ENCODE measurements at places on chromosomes 2 and 18.

GRCh38 chr2:36578343-36579296 lies 19.3 kb downstream of the FEZ2 start:
- no peak for DNase-seq

DNA sequence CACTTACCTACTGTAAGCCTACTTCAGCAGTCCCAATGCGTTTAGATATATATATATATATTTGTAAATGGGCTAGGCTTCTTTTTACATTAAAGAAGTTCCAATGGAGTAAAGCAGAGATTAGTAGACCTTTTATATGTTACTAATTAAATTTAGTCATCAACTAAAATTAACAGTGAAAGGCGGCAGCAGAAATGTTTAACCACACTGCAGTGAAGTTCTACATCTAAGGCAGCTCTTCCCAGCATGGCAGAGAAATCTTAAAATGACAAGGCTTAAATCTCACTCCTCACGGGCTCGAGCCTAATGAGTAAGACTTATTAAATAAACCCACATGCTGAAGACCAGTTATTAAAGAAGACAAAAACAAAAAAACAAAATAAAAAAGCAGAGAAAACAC lies 19.1 kb upstream of the KANSL1L start:
- no peak for DNase-seq

DNA sequence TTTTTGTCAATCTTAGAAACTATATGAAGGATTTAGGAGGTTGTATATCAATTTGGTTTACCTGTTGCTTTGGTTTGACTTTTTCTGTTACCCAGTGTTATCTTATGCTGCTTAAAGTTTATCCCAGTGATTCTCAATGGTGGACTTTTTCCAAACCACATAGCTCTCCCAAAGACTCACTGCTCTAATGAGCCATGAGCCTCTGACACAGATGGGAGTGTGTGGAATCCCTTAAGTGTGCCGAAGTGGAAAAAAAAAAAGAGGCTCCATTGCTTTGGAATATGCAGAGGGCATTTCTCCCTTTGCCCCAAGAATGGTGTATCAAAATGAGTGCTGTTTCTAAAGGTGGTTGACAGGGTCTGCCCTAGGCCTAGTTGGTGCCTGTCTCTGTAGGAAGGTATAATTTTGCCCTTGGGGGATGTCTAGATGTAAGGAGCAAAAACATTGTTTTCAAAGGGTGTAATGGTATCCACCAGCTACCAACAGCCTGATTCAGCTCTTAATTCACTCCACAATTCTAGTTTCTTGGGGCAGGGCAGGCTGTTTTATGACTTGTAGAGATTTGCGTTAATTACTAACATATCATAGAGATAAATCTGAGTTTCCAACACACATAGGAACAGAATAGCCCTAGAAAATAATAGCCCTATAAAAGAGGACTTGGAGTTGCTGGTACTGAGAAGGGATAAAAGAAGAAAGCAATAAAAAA lies 64.3 kb upstream of the CYP26B1 start:
- no peak for DNase-seq

DNA sequence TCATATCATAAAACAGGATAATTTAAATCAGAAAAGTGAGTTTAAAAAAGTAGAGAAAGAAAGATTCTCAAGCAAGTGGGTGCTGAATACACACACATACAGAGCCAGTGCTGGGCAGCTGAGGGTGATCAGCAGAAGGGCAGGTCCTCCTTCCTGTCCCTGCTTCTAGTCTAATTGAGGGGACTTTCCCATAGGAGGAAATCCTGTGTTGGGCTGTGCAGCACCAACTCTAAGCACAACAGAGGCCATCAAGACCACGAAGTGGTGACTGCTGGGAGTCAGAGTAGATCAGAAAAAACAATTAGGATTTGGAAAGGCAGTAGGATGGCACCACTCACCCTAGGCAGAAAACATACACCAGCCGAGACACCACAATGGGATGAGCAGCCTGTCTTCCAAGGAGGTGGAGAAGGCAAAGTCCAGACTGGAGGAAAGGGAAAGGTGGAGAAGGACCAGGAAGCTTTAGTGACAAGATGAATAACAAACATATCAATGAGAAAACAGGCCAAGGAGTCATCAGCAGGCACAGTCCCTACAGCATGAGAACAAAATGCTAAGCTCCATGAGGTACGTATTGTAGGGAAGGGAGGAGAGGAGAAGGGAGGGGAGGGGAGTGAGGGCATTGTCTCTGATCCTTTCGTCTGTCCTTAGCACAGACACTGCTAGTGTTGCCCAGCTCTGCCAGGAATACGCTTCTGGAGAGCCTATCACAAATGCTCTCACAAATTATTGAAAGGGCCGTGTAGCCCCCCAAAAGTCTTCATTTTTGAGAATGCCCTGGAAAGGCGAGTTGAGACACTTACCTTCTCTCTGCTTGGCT lies 16.7 kb upstream of the MSGN1 start:
- DNase-seq: no peak

DNA sequence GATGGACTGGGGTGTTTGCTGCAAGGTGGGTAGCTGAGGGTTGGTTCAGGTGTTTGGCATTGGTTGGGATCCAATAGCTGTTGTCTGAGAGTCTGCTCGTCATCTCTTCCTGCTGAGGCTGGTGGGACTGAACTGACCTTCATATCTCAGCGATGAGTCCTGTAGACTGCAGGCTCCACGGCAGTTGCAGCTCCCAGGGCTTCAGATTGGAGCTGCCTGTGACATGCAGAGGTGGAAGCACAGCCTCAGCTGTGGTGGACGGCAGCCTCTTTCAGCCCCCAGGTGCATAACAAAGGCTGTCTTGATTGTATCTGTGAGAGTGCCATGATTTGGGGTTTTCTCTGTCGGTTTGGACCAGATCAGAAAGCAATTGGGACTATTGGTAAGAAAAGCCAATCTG lies 3.9 kb upstream of the IL1R2 start:
- no peak for DNase-seq

DNA sequence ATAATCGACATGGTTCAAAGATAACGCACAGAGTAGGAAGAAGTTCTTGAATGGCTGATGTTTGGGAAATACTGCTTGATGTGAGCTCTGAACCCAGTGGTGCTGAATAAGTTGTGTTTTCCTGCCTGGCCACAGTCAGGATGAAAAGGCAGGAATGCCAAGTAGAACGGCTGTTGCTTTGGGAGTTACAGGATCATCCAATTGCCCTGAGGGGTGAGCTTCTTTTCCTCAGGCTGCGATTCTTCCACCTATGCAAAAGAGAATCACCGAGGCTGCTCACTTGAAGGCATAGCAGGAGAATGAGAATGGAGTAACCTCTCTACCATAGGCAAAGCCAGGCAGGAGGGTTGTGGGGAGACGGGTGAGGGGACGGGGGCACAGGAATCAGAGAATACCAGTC lies 14.4 kb upstream of the IGFBP2 start:
- no peak for DNase-seq

DNA sequence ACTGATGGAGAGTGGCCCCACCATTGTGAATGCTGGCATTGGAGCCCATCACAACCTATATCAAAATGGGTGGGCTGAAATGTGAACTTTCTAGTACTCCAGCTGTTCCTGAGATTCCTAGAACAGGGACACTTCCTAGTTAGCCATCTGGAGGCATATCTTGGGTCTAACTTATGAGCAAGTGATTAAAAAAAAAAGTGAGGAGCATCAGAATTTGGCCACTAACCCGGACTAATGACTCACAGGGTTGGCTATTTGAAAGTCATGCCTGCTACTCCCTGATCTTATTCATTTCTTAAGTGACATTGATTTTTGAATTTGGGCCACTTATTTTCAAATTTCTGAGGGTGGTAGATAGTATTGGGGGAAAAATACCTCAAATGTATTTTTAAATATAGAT lies 216.6 kb downstream of the HRH4 start:
- DNase-seq: no peak

GRCh38 chr2:62854600-62855514 lies 149.3 kb downstream of the EHBP1 start:
- no peak for DNase-seq

DNA sequence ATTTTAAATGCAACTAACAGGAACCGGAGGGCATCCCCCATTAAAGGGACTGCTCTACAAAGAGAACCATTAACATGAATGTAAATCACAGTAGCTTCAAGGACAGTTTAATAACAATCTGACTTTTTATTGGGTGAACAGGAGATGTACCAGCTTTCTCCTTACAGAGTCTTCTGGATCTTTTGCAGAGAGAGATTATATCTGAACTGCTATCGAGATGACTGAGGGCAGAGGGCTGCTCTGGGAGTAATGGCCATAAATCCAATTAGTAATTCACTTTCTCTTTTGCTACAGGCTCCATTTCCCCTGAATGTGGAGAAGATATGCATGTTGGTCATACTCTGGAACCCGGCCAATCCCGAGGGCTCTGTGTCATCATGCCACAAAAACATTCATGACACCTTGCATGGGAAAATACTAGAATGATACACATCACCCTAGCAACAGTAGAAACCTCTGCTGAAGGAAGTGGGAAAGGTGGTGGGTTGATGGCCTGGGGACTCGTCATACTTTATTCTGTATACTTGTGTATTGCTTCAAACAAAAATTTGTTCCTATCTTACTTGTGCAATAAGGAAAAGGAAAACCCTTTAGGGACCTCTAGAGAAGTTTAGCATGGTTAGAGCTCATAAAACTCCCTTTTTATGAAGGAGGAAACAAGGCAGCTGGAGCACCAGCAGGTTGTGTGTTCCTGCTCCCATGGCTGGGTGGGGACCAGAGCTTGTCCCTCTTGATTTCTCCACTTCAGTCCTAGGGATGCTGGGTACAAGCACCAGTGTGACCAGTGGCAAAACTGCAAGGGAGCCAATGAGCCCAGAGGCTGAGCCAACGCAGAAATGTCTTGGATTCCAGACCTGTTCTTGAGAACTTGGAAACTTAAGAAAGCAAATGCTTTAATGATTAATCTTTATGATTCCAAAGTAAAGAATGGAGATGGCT lies 26.0 kb downstream of the CTAGE1 start:
- DNase-seq: peak; percentile 3

GRCh38 chr2:84495539-84496146 lies 20.7 kb upstream of the DNAH6 start:
- no peak for DNase-seq

DNA sequence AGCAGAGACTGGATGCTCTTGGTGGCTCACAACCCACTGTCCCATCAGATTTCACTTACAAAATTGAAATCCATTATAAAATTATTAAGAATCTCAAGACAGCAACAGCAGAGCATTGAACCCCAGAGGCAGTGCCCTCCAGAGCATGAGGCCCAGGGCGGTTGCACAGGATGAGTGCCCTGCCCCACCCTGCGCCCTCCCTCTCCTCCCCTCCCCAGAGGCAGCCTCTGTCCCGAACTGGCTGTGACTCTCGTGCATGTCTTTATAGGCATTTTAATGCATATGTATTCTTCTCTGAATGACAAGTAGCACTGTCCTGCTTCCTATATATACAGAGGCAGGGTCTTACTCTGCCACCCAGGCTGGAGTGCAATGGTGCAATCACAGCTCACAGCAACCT lies 10.4 kb downstream of the MFSD2B start:
- no peak for DNase-seq

DNA sequence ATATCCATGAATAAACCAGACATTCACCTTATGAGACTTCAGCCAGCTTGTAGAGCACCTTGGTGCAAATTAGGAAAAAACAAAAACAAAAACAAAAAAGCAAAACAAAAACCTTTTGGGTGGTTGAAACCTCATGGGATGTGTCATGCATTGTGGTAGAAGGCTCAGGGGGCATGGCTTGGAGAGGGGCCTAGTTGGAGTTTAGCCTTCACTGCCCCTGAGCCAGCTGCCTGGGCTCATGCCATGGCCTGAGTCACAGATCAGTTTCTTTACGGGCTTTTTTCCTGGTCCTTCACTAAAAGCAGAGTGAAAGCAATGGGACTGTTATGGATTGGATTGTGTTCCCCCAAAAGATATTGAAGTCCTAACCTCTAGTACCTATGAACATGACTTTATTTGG lies 22.0 kb upstream of the DAPL1 start:
- DNase-seq: no peak

Measured in stimulated activated CD4-positive, alpha-beta T cell treated with anti-CD3 and anti-CD28 coated beads, Interleukin-12 subunit alpha, Interleukin-12 subunit beta, amount 100 ng/mL, for 48 hours (primary cell).